Dermis microvascular lymphatic vessel endothelial cell (primary cell): ENCODE measurements at places on chromosomes 3 and 15.

DNA sequence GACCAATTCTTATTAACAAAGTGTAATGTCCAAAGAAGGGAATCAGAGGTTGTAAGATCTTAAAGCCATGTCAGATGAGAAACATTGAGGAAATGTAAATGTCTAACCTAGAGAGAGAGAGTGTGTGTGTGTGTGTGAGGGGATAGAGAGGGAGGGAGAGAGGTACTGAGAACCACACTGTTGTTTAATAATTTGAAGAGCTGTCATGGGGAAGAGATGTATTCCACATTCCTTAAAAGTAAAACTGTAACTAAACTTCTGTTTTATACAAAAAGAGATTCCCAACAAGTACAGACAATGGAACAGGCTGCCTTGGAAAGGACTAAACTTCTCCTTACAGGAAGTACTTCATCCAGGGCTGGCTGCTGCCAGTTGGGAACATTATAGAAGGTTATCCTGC is 68.9 kb upstream of the BOC start:
- no peak for DNase-seq

DNA sequence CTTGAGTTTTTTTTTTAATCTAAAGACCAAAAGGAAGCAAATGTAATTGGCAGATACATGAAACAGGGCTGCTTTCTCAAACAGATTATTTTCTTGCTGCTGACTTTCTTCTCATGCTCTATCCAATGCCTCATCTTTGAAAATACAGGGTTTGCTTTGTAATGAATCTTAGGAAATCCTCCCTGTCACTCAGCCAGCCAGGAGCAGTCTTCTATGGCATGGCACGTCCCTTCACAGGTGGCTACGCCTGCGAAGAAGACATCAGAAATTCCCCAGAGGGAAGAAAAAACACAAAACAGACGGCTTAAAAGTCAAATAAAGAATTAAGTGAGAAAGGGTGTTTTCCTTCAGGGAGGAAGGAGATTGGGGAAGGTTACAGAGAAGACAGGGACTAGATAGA is 242.5 kb downstream of the IGSF11 start:
- DNase-seq: no peak

GRCh38 chr3:6260551-6261191 is 600.2 kb upstream of the GRM7 start:
- DNase-seq: no peak

DNA sequence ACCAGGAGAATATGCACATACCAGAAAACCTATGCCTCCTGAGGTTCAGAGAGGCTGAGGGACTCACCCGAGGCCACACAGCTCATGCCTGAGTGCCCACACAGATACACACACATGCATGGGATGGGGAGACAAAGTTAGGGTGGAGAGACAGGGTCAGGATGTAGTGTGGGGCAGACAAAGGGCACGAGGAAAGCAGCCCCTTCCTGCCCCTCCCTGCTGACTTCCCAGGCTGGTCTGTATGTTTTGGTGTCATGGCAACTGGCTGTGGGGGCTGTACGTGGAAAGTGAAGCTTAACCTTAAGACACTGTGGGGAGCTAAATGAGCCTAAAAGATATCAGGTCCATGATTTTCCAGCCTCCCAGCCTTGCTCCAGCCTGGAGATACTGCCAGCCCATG is 57.8 kb downstream of the EPHB3 start:
- DNase-seq: peak; percentile 78

- DNase-seq: no peak
Measured at GRCh38 chr3:114379266-114379665, 85.4 kb downstream of the TIGIT start.

DNA sequence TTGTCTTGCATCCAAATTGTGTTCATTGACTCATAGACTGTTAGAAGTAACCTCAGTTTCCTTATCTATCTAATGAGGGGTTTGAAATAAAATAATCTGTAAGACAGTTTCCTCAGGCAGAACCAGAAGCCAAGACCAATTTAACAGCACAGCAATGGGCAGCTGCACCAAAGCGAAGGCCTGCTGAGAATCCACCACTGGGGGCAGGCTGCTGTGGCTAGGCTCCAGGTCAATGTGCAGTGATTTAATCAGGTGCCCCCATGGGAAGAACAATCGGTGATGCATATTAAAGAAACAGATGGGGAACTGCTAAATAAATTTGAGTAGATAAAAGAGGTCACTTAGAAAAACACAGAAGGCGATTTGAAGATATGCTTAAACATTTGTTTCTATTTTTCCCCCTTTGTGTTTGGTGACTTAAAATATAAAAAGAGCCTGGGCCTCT is 28.0 kb upstream of the TMOD3 start:
- DNase-seq: peak; percentile 50

GRCh38 chr3:121896823-121897222 is 2.6 kb downstream of the SLC15A2 start:
- no peak for DNase-seq

DNA sequence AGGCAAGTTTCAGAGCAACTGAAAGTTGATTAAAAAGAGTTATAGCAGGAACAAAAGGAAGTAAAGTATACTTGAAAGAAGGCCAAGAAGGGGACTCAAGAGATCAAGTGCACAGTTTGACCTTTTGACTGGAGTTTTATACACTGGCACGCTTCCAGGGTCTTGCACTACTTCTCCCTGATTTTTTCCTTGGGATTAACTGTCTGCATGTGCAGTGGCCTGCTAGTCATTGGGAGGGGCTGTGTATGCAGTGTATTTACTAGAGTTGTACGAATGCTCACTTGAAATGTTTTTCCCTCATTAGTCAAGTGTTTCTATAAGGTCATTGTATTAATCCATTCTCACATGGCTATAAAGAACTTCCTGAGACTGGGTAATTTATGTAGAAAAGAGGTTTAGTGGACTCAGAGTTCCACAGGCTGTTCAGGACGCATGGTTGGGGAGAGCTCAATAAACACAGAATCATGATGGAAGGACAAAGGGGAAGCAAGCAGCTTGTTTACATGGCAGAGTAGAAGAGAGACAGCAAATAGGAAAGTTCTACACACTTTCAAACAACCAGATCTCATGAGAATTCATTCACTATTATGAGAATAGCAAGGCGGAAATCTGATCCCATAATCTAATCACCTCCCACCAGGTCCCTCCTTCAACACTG is 571.8 kb downstream of the ZPLD1 start:
- no peak for DNase-seq

DNA sequence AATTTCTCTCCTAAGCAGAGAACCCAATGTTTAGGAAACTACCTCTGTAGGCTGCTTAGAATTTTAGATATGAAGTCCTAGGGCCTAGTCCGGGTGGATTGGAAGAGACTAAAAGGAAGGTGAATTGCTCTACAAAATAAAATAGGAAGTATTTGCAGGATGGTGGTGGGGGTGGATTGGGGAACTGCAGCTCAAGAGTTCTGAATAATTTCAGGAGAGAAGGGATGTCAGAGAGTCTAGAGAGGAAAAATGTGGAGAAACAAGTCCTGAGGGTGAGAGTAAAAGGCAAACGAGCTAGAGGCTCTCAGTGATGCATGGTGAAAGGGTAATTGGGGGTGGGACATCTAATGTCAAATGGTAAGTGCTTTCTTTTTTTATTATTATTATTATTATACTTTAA is 10.2 kb upstream of the CP start:
- DNase-seq: no peak

DNA sequence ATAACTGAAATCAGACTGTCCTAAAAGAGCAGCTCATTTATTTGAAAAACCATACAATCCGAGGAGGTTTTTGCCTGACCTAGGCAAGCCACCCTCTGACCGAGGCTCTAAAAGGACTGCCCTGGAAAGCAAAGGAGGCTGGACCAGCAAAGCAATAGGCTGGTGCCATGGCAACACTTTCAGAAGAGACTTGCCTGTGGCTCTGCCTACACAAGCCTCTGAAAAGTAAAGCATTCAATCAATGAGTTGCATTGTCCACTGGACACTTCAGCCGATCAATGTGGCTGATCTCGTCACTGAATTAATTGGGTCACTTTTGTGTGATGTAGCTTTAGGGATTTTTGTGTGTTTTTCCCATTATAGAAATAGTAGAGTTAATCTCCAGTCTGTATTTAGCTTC is 99.1 kb upstream of the SEMA6D start:
- no peak for DNase-seq

- peak; percentile 73 for DNase-seq
Measured at GRCh38 chr3:187041362-187042307, 97.7 kb downstream of the RPL39L start.

DNA sequence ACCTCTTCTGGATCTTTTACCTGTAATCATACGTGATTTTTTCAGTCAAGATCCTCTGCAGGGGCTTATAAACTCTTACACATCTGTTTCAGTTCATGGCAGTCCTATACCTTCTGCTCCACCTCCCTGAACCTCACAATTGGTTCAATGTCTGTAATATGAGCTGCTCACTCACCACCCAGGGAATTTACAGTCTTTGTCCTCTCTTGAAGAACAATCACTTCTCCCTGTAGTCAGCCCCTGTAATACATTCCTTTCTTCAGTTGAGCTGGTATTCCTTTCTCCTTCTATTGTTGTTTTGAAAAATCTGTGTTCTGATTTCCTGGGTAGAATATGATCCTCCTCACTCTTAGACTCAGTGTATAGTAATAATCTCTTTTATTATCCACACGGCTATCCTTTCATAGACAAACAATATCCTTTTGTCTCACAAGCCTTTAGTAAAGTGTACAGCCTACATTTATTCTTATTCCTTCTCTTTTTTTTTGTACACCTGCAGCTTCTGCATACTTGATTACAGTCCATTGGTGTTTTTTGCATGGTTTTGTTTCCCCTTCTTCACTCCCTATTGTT is 101.8 kb downstream of the NECTIN3 start:
- no peak for DNase-seq

- DNase-seq: no peak
Measured at GRCh38 chr3:29751647-29752314, 470.9 kb downstream of the RBMS3 start.

DNA sequence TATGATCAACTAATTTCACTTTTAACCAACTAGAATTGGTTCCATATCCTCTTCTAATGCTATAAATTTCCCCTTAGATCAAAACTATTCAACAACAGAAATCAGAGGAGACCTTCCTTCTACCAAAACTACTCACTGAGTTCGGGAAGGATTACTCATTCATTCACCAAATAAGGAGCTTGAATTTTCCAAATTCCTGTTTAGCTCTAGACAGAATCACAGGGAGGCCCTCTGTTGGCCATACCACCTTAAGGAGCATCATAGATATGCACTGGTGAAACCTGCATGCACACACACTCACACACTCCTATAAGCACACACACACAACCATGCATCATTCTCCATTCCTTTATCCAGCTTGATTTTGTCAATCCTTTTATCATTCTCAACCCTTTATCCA is 49.0 kb downstream of the SUCLG2 start:
- DNase-seq: no peak

- DNase-seq: no peak
Measured at GRCh38 chr15:40428185-40428584, 12.6 kb upstream of the BAHD1 start.

GRCh38 chr15:93987068-93987467 is 244.3 kb upstream of the MCTP2 start:
- no peak for DNase-seq

DNA sequence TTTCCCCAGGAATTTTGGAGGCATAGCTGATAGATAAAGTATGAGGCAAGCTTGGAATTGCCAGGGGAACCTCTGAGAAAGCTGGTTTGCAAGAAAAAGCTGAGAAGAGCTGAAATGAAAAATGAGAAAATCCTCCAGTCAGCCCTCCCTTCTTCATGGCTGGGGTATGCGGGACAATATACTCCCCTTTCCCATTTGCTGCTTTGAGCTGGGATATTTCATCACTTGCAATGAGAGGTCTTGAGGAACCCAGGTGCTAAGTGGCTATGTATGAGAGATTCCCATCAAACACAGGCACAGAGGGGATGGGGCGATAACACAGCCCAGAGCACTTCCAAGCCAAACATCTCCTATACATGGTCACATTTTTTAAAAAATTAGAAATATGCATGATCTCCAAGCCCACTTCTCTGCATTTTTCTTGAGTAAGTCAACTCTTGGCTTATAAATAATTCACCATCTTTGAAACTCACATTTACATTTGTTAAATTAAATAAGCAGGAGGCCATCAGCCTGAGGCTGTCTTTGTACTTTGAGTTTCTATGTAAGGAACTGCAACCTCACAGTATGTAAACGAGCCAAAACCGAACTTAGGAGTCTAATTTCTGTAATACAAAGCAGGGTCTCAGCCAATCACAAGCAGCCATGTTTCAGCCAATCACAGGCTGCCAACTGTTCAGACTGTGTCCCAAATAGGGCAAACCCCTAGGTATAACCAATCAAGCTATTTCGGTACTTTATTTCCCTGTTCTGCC is 983.6 kb upstream of the NR2F2 start:
- no peak for DNase-seq

DNA sequence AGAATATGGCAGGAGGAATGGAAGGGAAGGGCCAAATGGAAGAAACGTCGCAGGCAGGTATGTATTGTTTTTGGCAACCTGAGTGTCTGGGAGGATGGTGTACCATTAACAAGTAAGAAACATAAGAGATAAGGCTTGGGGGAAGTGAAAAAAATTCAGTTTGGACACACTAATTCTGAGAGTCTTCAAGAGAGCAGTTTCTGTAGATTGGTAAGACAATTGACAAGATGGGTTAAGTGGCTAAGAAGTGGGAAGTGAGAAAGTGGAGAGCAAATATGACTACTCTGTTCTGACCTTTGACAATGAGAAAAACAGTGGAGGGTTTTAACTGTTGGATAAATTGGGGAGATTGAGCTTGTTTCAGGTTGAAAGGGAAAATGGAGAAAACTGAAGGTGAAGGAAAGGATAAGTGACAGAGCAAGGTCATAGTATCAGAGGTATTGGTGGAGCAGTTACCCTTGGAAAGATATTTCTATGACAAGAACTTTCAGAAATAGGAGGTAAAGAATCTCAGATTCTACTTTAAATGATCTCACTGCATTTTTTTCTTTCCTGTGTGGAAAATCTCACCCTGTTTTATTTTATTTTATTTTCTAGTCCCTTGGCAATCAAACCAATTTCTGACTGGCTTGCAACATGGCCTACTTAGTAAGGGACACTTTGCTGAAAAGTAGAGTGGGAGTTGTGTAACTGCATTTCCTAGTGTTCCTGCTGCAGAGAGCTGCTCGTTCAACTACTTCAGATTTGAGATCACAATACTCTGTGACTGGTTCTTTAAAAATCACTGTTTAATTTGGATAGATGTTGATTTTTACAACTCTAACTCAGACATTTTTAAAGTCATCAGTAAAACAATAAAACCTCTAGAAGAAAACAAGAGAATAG is 23.1 kb upstream of the GABPB1 start:
- no peak for DNase-seq

- no peak for DNase-seq
Measured at GRCh38 chr3:141064255-141064926, 13.2 kb downstream of the SPSB4 start.

DNA sequence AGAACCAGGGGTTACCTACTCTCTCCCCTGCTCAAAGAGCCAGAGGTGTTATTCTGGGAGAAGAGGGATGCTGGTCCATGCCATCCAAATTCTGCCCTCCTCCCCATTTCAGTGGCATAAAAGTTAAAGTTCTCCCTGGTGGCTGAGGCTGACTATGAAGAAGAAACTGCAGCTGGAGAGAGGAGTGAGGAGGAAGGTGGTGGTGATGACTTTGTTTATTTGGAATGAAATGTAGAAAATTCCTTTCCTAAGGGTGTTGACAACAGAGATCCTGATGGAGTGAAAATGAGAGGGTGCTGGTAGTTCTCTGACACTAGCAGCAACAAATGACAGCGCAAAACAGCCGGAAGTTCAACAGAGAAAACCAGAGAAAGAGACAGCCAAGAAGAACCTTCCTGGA is 100.4 kb downstream of the PCCB start:
- no peak for DNase-seq
